Stimulated activated CD8-positive, alpha-beta memory T cell treated with anti-CD3 and anti-CD28 coated beads, Interleukin-4, amount 100 ng/mL, for 1 hour (primary cell): ENCODE measurements at places on chromosomes 11 and 22.

GRCh38 chr11:131910523-131911387, 540.3 kb downstream of the NTM start:
- DNase-seq, result no peak

DNA sequence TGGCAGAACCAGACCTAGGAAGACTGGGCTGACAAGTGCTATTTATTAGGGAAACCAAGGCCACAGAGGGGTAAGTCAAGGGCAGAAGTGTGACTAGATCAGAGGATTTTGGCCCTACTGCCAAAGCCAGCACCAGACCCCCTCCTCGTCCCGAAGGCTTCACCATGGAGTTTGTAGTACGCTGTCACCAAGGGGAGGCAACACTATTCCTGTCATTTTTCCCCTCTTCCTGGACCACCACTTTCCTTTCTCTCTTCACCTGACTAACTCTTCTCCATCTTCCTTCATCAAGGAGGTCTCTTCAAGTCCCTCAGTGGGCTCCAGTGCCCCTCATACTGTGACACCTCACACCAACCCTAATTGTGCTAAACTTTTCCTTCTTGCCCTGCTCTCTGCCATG, 34.9 kb downstream of the MN1 start:
- no peak for DNase-seq

- no peak for DNase-seq
Measured at GRCh38 chr22:35899736-35900135, 128.9 kb downstream of the RBFOX2 start.

DNA sequence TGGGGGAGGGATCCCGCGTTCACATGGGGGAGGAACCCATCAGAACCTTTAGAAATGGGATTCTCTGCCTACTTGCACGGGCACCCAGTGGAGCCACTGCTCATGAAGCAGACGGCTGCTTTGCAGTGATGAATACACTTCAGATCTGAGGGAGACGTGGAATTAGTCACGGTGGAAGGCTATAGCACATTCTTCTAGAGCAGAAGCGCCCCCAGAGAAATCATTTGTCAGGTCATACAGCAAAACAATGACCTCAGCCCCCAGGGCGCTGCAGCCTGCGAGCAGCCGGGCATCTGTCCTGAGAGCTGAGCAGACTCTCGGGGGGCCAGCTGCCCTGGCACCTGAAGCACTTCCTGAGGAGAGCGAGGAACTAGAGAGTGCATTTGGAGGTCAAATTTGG, 12.7 kb downstream of the TP53AIP1 start:
- DNase-seq, result no peak

DNA sequence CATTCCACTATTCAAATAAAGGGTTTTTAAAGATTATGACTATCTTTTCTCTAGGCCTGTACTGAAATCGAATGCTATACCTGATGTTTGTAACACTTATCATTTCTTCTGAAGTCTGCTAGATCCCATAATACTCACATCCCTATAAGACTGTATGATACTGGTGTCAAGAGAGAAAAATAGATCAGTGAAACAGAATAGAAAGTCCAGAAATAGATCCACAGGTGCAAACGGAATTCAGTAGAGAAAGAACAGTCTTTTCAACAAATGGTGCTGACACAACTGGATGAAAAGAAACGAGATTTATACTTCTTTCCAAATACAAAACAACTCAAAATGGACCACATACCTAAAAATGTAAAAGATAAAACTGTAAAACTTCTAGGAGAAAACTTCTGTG, 143.2 kb downstream of the APOL5 start:
- DNase-seq, result no peak

DNA sequence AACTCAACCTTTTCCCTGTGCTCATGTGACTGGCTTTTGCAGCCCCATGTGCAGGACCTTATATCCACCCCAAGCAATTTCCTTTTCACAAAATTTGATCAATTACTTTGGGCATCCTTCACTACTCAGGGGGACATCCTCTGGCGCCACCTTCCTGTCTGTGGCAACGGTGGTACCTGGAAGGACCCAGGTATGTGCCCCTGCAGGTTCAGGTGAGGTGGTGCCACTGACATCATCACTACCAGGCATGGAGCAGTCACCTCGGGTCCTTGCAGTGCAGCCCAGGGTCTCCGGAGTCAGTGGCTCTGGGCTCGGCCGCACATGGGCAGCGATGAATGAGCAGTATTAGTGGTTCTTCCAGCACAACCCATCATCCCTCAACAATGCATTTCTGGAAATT, 37.7 kb upstream of the B3GAT1 start:
- DNase-seq, result no peak

DNA sequence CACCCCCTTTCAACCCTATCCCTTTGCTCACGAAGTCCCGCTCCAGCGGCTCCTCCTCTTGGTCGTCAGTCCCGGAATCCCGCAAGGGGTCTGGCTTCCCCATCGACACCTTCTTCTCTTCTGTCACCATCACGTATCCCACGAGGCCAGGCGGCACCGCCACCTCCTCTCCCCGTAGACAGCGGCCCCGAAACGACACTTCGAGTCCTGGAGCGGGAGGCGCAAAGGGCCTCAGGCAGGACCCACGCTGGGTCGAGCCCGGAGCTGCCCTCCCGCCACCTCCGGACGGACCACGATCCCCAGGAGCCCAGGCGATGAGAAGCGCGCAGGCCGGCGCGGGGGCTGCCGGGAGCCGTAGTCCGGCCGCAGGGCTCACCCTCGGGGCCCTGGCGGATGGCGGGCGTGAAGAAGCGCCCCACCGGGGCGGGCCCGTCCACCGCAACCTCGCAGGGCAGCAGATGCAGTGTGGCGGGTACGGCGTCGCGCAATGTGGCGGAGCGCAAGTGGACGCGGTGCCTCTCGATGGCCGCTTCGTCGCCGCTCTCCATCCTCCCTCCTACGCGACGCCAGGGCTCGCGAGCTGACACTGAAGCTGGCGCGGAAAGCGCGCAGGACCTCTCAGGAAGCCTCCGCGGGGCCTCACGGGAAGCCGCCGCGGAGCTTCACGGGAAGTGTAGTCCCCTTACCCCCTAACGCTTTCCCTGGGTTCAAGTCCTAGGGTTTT, at the start of gene RNASEH2C:
TSS of gene RNASEH2C (minus strand) at position 588 of the 724 bp plus-strand sequence. CDS start at position 548, 40 bp downstream.
- peak; percentile 54 for DNase-seq

DNA sequence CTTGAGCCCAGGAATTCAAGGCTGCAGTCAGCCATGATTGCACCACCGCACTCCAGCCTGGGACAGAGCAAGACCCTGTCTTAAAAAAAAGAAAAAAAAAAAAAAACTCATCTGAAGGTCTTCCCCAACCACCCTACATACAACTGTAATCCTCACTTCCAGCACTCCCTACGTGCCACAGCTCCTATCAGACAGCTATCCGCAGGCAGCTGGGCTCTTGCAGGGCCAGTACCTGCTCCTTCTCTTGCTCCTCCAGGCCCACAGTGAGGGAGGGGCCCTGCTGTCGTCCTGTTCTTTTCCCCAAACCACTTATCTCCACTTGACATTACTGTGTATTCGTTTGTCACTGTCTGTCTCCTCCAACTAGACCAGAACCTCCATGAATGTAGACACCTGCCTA, 156.1 kb upstream of the NECTIN1 start:
- DNase-seq, result no peak

DNA sequence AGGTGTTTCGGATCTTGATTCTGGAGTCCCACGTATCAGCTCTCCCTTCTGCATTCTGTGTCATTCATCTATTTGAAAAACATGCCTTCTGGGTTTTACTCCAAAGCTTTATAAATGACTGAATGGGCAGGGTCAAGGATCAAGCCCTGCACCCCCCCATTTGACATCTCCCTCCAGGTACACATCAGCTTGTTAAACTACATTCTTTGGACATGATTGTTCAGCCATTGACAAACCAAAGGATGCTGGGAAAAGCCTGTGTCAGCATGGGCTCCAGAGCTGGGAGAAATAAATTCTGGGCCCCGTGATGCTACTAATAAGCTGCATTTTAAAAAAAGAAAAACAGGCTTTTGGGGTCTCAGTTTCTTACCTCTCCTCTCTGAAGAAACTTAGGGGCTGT, 103.7 kb downstream of the DSCAML1 start:
- DNase-seq, result no peak

DNA sequence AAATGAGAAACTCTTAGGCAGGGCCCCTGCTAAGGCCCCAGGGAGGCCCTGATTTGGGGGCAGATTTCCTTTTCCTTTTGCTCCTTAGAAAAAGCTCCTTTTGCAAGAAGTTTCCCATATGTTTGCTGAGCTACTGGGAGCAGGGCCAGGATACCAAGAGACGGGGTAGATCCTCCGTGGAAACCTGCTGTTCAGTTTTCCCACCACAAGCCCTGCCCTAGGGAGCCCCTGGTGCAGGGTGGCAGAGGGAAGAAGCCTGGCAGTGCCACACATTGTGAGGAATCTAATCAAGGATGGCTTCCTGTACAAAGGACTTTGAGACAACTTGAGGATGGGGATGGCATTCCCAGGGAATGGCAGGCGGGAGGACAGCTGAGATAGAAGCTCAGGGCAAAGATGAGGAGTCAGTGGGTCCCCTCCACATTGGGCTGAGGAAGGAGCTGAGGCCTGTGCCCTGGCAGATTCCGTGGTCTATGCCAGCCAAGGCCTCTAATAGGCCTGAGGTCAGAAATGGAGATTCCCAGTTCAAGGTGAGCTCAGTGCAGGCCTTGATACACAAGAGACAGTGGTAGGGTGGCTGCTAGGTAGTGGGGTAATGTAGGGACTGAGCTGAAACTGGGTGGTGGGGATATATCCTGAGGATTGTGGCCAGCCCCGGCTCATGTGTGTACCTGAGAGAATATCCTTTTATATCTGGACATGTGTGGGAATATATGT, 15.0 kb downstream of the TUB start:
- DNase-seq, result no peak

DNA sequence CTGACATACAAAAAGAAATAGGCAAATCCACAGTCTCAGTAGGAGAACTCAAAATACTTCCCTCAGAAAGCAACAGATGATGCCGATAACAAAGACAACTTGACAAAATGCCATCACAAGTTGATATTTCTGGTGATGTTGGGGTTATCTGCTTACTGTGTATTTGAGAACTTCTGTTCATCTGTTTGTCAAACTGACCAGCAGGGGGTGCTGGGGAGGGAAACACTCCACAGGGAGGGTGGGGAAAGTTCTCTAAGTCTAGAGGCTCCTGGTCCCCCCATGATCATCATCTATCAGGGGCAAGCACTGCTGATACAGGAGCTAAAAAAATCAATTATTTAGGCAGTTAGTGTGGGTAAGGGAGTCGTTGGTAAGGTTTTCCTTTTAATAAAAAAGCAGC, 19.2 kb downstream of the GLYATL1 start:
- no peak for DNase-seq

- no peak for DNase-seq
Measured at GRCh38 chr22:28394513-28395110, 285.0 kb downstream of the TTC28 start.

DNA sequence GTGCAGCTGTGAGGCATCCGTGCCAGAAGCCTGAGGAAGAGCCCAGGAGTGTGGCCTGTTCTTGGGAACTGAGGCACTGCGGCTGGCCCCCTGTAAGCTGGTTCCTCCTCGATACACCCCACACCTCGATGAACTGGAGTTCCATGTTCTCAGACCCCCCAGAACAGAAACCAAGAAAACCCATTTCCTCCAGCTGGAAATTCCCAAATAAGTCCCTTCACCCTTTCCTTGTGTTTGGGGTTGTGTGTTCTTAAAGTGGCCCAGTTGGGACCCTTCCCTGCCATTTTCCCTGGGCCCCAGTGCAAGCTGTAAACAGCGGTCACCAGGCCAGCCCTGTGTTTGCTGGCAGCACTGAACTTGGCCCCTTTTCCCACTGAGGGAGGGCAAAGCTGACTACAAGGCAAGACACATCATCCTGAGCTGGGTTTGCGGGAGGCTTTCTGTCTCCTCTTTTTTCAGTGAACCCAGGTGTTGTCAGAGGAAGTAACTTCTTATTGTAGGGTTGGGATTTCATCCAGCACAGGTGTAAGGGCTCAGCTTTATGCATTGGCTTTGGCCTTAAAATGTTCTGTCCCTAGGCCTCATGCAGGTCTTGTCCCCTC, 60.1 kb upstream of the MPEG1 start:
- no peak for DNase-seq

- no peak for DNase-seq
Measured at GRCh38 chr22:44574057-44574639, 76.1 kb upstream of the RTL6 start.

- DNase-seq, result no peak
Measured at GRCh38 chr11:122104341-122104740, 11.7 kb downstream of the BLID start.

DNA sequence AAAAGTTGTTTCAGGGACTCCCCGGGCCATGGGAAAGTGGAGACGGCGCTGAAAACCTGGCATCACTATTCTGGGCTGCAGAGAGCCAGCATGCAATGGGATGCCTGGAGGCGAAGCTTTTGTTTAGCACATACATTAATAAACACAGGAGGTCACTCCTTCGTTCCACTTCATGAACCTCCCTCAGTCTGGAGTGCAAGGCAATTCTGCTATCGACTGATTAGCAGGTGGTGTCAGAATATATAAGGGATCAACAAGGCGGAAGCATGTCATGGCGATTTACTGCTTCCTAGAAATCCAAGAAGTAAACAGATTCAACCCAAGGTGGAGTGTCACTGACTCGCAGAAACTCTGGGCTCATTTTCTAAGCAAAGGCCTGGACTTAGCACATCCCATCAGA, 45.4 kb upstream of the MN1 start:
- DNase-seq, result no peak

DNA sequence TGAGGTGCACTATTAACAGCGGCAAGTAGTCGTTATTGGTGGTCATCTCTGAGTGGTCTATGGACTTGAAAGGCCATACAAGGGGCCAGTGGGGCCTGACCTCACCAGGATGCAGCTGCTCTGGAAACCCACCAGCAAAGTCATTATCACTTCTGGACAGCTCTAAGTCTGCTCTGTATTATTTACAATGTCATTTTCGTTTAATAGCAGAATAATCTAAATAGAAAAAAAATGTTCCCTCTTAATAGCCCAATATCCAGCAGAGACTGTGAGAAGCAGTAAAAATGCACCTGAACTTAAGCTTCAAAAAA, 85.0 kb upstream of the EED start:
- DNase-seq, result no peak

- DNase-seq, result no peak
Measured at GRCh38 chr11:61144511-61145179, 16.6 kb downstream of the VPS37C start.

GRCh38 chr11:62433141-62433903, 14.5 kb downstream of the SCGB1A1 start:
- DNase-seq, result no peak

- no peak for DNase-seq
Measured at GRCh38 chr22:28560046-28560742, 119.4 kb downstream of the TTC28 start.
